ENCODE measurements at places on chromosomes 11 and 22.

- DNase-seq = no peak
Observed at GRCh38 chr11:72441752-72442207, 7.4 kb upstream of the CLPB start.

GRCh38 chr11:61783717-61784505, 8.5 kb downstream of the TMEM258 start:
- DNase-seq = no peak

DNA sequence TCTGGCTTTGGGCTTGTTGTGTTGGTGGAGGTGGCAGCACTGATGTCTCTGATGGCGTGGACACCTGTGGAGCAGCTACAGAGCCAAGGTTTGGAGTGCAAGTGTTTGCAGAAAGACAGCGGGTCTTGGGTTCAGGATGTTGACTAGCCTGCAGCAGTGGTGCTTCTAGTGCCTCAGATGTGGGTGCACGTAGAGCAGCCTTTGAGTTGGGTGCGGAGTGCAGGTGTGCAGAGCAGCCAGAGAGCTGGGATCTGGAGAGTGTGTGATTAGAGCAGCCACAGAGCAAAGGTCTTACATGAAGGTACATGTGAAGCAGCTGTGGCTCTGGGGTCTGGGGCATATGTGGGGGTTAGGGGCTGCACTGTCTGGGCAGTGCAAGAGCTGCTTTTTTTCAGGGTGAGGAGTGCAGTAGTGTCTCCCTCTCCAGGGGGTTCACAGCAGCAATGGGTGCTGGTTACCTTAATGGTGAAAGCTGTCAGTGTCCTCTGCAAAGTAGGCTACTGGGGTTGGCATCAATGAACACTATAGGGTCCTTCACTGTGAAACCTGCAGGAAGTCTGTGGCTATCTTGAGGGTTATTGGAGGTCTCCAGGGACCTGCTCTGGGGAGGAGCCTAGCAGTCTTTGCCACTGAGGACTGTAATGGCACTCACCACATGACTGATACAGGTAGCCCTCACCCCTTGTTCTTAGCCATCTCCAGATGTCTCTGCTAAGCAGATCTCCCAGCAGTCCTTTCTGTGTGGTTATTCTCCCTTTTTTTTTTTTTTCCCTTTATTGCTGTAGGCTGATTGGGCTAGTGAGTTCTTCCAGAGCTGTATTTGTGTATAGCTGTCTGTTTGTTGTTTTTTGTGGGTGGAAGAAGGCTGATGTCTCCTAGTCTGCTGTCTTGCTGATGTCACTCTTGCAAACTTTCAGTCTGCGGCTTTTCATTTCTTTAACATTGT, 14.3 kb downstream of the BIRC2 start:
- no peak for DNase-seq

- DNase-seq = no peak
Observed at GRCh38 chr22:23094260-23094659, 23.9 kb downstream of the GNAZ start.

Data from CMK (cell line).